ENCODE measurements at places on chromosomes 4 and X.
A peak's percentile ranks its signal among the peaks of the same experiment; 100 is the strongest.

- DNase-seq, result no peak
These were observed 49.3 kb upstream of the HMX1 start for GRCh38 chr4:8920969-8921368.

DNA sequence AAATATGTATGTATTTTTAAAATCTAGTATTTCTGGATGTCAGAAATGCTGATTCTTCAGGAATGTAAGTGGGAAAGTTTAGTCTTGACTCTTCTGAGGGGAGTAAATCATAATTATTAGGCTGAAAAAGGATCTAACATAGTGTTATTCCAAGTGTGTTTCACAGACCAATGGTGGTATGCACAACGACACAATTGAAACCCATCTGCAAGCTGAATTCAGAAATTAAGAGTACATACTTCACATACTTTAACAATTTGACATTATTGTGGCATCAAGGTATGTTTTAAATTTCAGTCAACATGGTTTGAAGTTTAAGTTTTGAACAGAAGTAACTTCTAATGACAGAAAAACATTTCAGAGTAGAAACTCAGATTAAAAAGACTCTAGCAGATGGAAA lies 236.7 kb downstream of the SLC7A11 start:
- DNase-seq, result no peak

DNA sequence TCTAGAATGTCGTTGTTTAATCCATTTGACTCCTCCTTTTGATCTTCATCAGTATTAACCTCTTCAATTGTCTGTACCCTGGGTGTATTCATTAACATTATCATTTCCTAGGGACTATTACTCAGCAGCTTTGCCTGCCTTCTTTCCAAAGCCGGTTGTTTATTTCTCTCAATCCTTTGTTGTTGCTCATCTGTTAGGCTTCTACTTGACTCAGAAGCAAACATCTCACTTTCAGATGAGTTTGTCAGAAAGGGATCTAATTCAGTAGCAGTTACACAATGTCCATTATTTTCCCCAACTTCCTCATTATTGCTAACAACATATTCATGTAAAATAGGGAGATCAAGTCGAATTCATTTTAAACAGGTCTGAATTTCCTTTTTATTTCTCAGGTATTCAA lies 22.1 kb upstream of the HSD17B10 start:
- DNase-seq, result no peak

- DNase-seq, result no peak
These were observed 17.0 kb downstream of the PAQR3 start for GRCh38 chr4:78922207-78922606.

GRCh38 chr4:47662975-47663374 lies 174.9 kb downstream of the CORIN start:
- DNase-seq, result no peak

DNA sequence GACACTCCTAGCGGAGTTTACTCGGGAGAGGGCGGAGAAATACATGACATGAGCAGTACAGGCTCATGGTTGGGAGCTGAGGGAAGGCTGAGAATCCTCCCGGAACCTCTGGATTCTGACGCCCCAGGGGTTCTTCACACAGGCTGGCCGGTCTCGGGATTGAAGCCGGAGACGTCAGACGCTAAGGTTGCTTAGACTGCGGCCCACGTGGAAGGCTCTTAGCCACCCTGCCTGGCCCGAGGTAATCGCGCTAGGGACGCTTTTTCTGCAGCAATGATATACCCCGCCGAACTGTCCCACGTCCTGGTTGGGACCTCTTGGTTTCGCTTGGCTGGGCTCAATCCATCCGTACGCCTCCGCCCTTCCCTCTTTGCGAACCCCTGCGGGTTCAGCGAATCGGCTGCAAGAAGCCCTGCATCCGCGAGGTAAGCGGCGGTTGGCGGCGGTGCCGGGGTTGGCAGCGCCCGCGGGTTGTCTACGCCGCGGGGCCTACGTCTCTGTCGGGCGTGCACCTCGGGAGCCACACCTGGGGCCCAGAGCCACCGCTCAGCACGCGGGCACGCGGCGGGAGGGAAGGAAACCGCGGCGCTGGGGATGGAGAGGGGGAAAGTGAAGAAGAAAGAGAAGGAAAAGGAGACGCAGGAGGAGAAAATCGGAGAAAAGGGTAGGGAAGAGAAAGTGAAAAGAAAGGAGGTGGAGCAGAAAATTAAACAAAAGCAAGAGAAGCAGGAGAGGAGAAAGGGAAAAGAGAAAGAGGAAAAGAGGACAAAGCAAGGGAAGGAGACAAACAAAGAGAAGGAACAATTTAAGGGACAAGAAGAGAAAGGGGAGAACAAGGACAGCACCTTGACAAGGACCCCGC lies at the start of gene ARL9:
TSS of gene ARL9 (plus strand) at position 523 of the 862 bp plus-strand sequence. CDS start at position 595, 72 bp downstream.
- peak; percentile 27 for DNase-seq

- no peak for DNase-seq
These were observed 44.5 kb upstream of the IL2 start for GRCh38 chr4:122500852-122501501.

DNA sequence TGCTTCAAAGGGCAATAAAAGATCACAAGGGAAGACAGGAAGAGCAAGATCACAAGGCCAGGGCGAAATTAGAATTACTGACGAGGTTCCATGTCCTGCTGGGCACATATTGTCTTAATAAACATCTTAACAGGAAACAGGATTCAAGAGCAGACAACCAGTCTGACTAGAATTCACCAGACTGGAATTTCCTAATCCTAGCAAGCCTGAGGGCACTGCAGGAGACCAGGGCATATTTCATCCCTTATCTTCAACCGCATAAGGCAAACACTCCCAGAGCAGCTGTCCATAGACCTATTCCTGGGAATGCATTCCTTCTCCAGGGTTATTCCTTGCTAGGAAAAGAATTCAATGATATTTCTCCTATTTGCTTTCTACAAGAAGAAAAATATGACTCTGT lies 12.4 kb upstream of the TDO2 start:
- no peak for DNase-seq

DNA sequence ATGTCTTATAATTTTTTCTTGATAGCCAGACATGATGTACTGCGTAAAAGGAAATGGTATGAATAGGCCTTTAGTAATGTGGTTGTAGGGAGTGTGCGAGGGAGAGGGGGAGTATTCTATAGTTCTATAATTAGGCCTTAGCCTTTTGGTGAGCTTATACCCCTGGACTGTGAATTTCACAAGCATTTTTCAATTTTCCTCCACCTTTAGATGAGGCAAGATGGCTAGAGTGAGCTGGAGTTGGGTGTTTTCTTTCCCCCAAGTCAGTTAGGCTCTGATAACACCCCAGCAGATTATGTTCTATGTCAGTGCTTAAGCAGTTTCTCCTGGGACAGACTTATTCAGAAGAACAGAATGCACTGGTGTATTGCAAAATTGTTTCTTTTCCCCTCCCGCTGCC lies 210.2 kb upstream of the NPY2R start:
- DNase-seq, result no peak

DNA sequence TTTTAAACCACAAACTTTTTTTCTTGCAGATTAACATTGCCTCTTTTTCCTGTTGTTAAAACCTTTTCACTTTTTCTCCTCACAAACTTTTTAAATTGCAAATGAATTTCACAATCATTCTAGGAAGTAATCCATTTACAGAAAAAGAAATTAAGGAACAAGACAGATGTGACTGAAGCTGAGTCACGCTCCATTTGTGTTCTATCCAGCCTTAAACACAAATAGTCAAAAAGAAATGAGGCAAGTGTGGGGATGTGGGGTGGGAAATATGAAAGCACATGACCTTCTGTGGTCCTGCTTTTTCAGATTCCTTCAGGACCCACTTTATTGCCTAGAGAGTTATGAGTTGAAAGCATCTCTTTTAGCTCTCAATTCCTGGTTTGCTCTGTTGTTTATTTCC lies 197.0 kb downstream of the ADGRL3 start:
- no peak for DNase-seq

DNA sequence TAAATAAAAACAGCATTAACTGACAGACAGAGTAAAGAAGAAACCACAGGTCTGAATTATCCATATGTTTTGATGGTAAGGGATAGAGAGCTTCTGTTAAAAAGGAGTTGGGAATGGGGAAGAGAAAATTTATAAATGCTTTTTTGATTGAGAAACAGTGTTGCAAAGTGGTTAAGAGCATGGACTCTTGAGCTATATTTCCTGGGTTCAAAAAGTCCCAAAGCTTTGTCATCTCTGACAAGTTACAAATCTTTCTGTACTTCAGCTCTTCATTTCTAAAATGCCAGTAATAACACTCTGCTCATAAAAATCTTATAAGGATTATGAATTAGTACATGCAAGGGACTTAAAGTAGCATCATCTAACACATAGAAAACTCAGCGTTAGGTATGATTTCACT lies 62.2 kb downstream of the N4BP2 start:
- no peak for DNase-seq

DNA sequence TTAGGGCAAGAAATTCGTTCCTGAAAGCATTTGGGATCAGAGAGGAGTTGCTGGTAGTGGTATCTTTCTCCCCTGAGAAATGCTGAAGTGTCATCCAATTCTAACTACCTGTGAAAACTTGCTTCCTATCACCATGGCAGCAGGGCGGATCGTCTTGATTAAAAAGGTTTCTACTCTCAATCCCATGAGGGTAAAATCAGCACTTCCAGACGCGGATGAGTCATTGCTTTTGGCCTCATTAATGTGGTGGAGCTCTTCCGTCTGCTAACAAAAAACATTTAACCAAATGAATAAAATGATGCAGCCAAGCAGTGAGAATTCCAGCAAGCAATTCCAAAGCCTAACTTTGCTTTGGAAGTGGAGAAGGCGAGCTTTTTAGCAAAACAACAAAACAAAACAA lies 325.6 kb downstream of the CAMK2D start:
- DNase-seq, result no peak

- no peak for DNase-seq
These were observed 196.8 kb downstream of the IL15 start for GRCh38 chr4:141833209-141833608.

DNA sequence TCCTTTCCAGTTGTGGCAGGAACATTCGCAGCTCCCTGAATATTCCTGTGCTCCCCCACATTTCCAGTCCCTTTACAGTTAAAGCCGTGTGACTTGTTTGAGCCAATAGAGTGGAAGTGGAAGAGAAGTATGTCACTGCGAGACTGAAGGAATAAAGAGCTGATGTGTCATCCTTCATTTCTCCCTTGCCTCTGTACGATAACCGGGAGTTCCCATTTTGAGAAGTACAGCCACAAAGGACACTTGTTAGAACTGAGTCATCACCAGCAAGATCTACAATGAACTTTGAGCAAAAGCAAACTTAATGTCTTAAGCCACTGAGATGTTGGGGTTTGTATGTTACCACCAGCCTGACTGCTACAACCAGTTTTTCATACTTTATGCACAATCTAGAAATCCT lies 92.3 kb downstream of the SPRY1 start:
- DNase-seq, result no peak

DNA sequence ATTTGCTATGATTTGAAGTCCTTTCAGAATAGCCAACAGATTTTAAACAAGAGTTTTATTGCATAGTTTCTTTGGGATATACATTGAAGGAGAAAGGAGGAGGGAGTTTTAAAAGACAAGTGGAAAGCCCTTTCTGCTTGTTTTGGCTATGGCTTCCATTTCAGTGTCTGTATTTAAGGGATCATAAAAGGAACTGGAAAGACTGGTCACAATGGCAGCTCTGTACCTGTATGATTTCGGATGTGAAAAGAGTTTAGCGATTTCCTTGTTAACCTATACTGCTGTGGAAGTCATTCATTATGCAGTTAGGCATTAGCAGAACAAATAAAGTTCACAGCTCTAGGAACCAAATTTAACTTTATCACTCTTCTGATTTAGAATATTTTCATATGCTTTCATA lies 60.7 kb downstream of the TET2 start:
- no peak for DNase-seq

DNA sequence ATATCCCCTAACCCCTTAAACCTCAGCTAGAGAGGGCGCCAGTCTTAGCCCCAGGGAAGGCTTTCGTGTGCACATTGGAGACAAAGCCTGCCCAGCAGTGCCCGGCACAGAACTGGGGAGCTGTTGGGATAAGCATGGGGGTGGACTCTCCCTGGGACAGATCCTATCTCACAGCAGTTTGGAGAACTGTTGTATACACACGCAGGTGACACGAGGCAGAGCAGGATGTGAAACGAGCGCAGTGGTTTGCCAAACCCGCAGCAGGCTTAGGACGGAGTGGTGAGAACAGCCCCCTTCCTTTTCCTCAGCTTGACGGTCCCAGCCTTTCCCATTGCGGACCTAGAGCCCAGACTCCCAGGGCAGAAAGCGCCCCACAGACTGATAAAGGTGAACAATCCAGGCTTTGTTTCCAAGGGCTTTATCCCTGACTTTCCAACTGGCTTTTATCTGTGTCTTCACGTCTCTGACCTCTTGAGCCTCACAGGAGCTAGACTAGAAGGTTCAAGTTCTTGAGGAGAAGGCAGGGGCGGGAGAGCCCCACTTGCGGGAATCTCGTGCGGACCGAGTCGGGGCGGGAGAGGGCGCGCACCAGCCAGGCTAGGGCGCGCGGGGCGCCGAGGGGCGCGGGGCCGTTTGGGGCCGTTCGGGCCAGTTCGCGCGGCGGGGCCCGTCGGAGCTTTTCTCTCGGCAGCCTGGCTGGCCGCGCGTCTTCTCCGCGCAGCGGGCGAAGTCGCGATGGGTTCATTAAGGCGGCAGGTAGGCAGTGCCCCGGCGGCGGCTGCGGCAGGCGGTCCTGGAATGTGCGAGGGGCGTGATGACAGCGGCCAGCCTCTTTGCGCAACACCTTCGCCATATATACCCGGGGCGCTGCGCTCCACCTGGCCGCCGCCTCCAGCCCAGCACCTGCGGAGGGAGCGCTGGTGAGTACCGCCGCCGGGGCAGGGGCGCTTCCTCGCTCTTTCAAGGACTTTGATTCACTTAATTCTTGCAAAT lies at the start of gene SLC34A2:
TSS of gene SLC34A2 (plus strand) at position 881 of the 993 bp plus-strand sequence. CDS start 6,650 bp downstream, outside the sequence.
- no peak for DNase-seq

DNA sequence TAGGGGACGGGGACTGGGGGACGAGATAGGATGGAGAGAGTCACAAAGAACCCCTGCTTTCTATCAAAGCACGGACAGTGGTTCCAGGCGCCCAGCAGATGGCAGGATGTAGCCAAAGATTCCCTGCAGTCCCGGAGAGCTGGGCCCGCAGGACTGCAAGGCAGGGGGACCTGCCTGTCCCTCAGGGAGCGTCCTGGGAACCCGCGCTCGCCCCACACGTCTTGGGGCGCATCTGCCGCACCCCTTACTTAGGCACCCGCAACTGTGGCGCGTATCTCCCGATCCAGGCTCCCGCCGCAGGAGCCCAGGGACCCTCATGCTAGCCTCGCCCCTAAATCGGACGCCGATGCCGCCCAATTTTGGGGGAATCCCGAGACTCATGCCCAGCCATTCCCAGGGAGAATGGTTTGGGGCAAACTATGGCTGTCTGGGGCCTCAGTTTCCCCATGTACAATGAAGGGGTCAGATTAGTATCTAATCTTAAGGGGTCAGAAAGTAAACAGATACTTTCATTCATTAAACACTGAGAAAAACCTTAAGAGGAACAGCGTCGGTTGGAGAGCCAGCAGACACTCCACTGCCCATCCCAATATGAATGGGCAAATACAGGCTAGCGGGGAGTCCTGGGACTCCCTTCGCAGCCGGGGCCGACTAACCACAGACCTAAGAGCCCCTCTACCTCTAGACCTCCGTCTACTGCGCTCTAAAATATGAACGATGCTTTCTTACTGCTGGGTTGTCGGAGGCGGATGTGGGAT lies 581 bp upstream of the STK32B start:
- DNase-seq, result no peak
